NCI-H524 (cell line): ENCODE measurements at places on chromosomes 6 and 20.

DNA sequence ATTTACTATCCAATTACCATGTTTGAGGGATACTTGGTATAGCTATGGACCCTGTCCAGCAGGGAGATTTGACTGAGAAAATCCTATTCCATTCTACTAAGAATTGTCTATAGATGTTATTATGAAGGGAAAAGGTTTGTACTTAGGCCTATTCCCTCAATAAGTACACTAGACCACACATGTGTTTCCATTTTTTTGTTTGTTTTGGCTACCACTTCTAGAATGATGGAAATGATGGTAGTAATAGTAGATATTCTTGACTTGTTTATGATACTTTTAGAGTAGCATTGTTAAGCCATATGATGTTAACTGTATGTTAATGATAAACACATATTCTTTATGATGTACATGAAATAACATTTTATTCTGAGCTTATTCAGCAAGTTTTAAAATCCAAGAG is 144.8 kb downstream of the OGFRL1 start:
- DNase-seq: no peak

GRCh38 chr6:52494298-52495072 is 74.3 kb downstream of the EFHC1 start:
- no peak for DNase-seq

- DNase-seq: no peak
Measured at GRCh38 chr20:60583741-60584140, 625.5 kb downstream of the CDH26 start.

DNA sequence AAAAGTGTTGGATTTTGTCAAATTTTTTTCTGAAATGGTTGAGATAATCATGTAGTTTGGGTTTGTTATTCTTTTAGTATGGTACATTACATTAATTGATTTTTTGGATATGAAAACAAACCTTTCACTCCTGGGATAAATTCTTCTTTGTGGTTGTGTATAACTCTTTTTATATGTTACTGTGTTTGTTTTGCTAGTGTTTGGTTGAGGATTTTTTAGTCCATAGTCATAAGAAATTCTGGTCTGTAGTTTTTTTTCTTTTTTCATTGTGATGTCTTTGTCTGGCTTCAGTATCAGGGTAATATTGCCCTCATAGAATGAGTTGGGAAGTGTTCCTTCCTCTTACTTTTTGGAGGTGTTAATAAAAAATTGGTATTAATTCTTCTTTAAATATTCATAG is 122.2 kb upstream of the ATXN1 start:
- DNase-seq: no peak

GRCh38 chr20:47985092-47985850 is 200.0 kb upstream of the SULF2 start:
- no peak for DNase-seq

DNA sequence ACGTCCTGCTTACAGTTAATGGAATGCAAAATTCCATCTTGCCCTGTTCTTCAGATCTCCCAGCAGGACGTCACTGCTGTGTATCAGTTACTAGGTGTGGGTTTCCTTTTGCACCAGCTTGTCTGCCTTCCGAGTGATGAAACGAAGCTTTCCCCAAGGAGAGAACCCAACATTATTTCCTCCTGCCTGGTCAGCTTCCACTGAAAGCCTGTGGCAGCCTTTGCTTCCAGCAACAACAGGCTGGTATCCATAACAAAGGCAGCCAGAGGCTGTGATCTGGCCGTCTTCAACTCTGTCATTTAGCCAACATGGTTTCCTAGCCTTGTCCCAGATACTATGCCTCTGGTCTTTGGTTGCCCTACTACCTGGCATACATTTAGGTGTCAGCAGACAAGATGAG is 78.9 kb upstream of the HEY2 start:
- no peak for DNase-seq

GRCh38 chr6:143015300-143015706 is 45.4 kb upstream of the AIG1 start:
- DNase-seq: no peak
